ENCODE measurements at places on chromosomes 5 and 9.
A peak's percentile ranks its signal among the peaks of the same experiment; 100 is the strongest.

DNA sequence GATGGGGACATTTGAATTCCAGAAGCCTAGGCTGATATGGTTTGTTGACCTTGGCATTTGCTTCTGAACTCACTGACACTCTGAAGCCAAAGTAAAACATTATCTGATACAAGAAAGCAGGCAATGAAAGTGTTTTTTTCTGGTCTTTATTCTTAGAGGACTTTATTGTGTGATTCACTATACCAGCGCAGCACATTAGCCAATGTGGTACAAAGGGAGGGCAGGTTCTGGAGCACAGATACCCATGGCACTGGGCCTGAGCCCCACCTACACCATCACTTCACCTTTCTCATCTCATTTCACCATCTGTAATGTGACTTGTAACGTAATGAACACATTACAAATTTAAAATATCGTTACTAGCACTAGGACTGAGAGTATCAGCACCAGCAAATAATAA lies 89.7 kb upstream of the ZNF366 start:
- no peak for DNase-seq

GRCh38 chr5:1247811-1248210 lies 22.6 kb downstream of the SLC6A18 start:
- DNase-seq: no peak

- DNase-seq: no peak
Observed at GRCh38 chr9:121013911-121014310, 36.2 kb downstream of the C5 start.

- no peak for DNase-seq
Observed at GRCh38 chr5:61587125-61587524, 255.1 kb downstream of the ZSWIM6 start.

DNA sequence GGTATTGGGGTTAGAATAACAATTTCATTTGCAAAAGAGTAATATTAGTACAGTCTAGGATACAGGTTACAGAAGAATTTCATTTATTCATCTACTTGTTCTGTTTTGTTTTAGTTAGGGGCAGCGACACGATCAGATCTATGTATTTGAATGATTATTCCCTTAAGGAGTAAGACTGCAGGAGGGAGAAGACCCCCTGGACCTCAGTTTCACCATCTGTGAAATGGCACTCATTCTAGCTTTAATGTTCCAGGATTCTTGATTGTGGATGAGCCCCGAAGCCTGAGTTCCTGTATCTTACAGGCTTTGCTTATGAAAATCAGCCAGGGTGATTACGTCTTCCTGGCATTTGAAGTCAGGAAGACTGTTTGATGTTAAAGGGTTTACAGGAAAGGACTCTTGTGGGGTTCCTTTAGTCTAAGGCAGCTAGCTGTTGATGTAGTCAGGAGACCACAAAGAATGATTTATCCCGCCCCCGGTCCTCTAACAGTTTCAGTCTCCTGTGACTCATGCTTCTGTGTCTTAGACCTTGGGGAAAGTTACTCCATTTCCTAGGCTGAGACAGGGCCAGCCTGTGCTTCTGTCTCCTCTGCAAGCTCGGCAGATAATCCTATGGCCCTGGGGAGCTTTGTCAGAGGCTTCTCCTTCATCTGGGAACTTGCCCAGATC lies 11.5 kb downstream of the SMIM3 start:
- peak; percentile 71 for DNase-seq

DNA sequence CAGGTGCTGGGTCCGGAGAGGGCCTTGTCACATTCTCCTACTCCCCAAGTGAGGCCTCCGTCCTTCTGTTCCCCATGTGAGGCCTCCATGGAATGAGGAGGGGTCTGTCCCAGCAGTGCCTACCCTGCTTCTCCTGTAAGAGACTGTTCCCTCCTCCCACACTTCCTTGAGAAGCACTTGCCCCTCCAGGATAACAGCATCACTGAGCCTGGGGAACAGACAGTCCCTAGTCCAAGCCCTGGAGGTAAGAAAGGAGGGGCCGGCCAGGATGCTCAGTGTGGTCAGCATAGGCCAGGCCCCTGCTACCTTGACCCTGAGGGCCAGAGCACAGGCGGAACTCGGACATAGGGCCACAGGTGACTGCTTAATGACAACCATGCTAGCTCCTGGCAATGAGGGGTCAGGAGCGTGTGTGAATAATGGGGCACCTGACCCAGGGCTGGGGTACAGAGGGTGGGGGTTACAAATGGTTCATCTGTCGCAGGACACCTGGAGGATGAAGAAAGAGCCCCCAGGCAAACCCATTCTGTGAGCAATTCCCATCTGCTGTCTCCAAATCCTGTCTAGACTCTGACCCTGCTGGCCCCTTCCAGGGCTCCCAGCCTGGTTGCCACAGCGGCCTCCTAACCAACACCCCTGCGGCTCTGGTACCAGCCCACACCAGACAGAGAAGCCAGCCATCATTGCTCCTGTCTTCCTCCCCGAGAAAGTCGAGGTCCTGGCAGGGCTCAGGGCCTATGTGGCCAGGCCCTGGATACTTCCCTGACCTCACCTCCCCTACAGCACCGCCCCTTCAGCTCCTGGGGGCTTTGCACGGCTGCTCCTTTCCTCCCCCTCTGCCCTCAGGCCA lies 20.3 kb downstream of the RALGDS start:
- no peak for DNase-seq

DNA sequence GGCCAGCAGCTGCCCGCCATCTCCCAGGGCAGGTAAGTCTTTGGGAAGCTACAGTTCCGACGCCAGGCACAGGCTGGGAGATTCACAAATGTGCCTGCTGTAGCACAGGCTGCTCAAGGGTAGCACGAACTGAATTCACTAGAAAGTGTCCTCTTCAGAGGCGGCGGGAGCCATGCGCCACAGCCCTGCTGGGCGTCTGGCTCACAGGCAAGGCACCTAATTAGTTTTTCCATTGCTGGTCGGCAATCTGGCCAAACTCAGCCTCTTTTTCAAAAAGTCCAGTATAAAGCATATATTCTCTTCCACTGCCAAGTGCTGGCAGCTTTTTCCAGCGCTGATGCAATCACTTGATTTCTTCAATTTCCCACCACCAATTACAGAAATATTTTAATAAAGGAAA lies 128.9 kb upstream of the RAPGEF1 start:
- DNase-seq: no peak

DNA sequence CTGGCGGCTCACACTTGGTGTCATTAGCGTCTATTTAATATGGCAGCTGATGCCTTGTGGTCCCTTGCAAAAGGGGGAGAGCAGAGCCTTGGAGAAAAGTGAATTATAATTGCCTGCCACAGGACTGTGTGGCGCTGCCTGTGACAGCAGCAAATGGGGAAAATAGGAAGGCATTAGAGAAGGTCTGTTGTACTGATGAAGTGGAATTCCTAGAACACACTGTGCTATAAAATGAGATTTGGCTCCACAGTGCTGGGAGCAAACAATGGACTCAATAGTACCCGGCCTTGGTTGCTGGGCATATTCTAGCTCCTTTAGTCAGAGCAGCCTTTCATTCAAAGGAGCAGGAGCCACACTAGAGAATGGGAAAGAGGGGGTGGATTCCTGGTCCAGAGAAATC lies 21.3 kb downstream of the SEMA6A start:
- no peak for DNase-seq

DNA sequence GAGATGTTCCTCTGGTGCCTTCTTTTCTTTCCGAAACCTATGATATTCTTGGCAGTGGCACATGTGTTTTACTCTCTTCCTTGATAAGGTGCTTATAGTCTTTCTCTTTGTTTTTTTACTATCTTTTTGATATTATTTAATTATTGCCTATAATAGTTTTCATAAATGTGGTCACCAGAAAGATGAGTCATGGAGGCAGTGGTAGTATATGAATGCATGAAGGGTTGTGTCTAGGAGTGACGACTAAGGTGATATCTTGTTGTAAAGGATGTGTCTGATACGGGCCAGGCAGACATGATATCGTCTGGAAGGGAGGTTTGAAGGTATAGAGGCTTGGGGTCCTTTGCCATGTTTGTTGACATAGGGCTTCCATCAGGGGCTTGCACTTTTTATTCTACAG lies 36.8 kb downstream of the SLC44A1 start:
- no peak for DNase-seq

- DNase-seq: no peak
Observed at GRCh38 chr5:167049043-167049663, 1242.3 kb upstream of the WWC1 start.

DNA sequence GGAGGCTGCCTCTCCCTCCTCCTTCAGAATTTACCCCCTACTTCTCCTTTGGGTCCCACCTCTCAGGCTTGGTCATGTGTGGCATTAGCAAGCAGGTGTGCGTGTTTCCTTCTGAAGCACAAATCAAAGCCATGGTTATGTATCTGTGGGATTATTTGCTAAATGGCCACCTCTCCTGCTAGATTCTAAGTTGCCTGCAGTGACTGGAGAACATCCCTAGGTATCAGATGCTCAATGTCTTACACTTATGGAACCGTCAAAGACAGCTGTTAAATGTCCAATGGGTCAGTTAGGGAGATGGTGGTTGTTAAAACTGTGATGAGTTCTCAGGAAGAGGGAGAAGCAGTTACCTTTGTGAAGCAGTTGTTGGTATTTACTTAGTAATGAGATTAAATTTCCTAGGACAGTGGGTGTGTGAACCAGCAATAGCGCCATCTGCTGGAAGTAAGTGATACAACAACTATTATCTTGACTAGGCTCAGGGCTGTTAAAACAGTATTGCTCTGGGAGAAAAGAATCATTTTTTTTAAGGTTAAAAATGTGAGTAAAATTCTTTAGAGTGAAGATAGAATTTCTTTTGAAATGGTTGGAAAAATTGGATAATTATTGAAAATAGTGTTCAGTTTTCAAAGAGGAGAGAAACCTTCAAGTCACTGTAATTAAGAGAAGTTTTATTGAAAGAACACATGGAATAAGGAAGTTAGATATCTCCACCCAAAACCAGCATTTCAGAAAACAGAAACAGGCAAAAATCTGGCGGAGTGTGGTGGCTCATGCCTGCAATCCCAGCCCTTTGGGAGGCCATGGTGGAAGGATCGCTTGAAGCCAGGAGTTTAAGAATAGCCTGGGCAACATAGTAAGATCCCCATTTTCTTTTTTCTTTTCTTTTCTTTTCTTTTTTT lies 71.3 kb downstream of the TMC1 start:
- no peak for DNase-seq

DNA sequence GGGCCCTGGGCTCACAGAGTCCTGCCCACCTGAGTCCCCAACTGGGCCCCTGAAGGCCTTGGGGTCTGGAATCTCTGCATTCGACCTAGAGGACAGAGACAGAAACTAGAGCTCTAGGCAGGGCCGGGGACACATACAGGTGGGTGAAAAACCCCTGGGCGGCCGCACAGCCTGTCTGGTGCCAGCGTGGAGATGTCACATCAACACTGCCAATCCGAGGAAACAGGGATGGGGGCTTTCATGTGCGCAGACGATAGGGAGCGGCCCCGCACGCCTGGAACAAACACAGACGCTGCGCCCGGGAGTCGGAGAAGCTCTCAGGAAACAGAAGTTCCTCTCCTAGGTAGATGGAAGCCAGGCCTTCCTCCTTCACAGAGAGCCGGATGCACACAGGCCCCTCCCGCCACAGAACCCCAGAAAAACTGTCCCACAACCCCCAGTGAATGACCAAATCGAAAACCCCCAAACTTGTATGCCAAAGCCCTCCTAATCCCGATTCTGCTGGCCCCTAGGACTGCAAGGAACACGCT lies 1.8 kb downstream of the GRM6 start:
- no peak for DNase-seq

DNA sequence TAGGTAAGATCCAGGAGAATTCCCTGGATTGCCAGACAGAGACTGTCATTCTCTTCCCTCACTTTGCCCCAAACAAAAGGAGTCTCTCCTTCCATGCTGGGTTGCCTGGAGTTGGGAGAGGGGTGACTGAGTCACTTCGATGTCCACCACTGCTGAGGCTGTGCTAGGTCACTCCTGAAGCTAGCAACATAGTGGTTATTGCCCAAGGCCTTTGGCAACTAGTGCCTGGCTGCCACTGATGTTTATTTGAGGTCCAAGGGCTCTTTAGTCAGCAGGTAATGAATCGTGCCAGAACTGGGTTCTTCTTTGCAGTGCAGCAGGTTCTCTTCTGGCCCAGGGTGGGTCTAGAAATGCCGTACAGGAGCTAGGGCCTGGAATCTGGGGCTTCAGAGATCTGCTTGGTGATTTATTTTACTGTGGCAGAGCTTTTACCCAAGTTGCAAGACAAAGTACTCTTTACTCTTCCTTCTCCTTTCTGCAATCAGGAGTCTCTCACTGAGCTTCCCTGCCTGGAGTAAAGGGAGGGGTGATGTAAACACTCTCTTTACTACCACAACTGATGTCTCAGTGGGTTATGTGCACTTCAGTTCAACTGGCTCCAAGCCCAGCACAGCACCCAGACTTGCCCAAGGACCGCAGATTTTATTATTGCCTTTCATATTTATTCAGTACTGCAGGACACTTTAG lies 155.7 kb upstream of the SH3GL2 start:
- no peak for DNase-seq

- no peak for DNase-seq
Observed at GRCh38 chr5:93305984-93306383, 275.0 kb downstream of the NR2F1-AS1 start.

Measured in GOT3 (cell line).